ENCODE measurements at places on chromosomes 3 and 15.

GRCh38 chr3:46239952-46240351 is 2.3 kb upstream of the CCR3 start:
- no peak for DNase-seq

GRCh38 chr3:100269410-100270214 is 8.8 kb downstream of the TBC1D23 start:
- DNase-seq, result no peak

DNA sequence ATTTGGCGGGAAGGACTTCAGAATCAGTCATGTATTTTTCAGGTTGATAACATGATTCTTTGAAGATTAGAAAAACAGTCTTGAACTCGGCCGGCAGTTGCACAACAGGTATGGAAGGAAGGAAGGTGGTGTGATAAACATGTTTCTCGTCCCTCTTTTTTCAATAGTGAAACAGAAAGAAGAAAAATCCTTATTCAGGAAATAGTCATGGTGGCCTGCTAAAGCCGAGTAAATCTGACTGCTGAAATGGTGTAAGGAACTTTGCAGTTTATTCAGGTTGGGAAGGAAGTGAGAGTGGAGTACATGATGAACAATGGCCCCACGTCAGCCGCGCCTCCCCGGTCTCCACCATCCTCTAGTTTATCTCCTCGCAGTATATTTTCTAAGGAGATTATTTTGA is 6.7 kb downstream of the RASGRP1 start:
- DNase-seq, result no peak

GRCh38 chr15:88617790-88618189 is 3.4 kb upstream of the AEN start:
- no peak for DNase-seq

GRCh38 chr15:96629511-96629910 is 299.0 kb downstream of the NR2F2 start:
- peak; percentile 8 for DNase-seq

DNA sequence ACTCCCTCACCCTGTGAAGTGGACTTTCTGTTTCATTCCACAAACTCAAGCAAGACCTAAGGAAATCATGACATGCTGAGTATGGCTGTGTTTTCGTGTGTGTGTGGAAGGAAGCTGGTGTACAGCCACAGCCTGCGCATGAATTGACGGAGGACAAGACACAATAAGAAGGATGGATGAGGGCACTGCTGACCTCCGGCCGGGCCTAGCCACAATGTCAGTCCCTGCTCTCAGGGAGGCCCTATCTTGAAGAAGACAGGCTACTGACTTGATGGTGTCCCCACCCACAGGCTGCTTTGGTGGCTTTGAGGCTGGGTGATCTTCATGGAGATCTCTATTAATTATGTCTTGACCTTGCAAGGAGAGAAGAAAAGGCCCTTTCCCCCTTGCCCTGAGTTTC is 39.3 kb upstream of the CDCP1 start:
- DNase-seq, result no peak

GRCh38 chr3:118781839-118782238 is 252.8 kb downstream of the IGSF11 start:
- no peak for DNase-seq

GRCh38 chr15:70690491-70691276 is 72.7 kb downstream of the UACA start:
- DNase-seq, result no peak

DNA sequence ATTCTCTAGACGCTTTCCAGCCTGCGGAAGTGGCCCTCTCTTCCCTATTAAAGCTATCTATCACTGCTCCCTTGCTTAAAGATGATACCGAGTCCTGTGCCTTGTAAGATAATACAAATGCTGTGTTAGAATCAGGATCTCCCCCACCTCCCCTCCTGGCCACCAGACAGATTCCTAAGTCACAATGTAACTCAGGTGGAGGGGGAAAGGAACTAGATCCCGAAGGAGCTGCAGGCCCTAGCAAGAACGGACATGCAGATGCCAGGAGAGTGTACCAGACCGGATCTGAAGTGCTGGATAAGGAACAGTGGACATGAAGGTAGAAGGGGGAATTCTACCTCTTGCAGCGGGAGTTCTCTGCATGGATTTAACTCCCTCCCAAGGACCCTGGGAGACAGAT is 230.7 kb upstream of the LYSMD4 start:
- DNase-seq, result no peak

DNA sequence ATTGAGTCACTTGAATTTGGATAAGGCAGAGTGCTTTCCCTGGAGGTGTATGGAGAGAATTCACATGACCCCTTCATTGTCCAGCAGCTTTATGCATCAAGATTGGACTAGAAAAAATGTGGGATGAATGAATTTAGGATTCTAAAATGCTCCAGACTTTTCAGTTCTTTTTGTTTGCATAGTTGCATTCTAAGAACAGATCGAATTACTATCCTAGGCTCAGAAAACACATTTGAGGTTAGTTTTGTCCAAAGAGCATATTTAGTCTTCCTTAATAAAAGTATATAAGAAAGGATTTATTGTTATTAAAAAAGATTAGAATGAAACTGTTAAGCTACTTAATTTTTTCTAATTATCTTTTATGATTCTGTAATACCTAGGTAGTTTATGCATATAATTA is 127.4 kb downstream of the UBE2E2 start:
- DNase-seq, result no peak

DNA sequence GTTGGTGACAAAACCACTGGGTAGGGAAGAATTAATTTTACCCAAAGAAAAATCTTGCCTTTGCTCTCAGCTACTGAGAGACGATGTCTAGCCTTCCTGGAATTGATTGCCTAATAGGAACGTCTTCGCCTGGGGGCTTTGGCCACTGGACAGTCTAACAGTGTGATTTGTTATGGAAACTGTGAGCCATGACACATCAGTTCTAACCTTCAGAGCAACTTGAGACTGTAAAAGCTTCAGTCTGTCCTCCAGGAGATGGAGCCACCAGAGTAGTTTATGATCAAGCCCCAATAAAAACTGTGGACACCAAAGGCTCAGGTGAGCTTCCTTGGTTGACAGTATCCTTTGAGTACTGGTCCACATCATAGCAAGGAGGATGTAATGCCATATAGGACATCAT is 235.8 kb upstream of the TMCO5A start:
- DNase-seq, result no peak

DNA sequence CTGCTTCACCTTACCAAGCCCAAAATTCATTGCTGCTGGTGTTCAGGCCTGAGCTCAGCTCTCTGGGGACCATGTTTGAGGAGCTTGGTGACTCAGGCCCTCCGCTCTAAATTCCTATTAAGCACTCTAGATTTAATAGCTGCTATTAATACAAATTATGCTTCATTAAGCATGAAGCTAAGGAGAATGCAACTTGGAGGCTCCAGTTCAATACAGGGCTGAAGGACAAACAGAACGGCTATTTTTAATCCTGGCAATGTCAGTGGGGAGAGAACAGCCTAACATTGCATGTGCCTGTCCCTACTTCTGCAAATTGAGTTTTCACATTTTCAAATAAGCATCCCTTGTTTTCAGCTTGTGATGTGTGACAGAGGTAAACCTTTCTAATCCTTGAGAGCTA is 80.1 kb upstream of the TRIM42 start:
- DNase-seq, result no peak

- no peak for DNase-seq
Measured at GRCh38 chr3:49500732-49501609, 30.9 kb downstream of the DAG1 start.

DNA sequence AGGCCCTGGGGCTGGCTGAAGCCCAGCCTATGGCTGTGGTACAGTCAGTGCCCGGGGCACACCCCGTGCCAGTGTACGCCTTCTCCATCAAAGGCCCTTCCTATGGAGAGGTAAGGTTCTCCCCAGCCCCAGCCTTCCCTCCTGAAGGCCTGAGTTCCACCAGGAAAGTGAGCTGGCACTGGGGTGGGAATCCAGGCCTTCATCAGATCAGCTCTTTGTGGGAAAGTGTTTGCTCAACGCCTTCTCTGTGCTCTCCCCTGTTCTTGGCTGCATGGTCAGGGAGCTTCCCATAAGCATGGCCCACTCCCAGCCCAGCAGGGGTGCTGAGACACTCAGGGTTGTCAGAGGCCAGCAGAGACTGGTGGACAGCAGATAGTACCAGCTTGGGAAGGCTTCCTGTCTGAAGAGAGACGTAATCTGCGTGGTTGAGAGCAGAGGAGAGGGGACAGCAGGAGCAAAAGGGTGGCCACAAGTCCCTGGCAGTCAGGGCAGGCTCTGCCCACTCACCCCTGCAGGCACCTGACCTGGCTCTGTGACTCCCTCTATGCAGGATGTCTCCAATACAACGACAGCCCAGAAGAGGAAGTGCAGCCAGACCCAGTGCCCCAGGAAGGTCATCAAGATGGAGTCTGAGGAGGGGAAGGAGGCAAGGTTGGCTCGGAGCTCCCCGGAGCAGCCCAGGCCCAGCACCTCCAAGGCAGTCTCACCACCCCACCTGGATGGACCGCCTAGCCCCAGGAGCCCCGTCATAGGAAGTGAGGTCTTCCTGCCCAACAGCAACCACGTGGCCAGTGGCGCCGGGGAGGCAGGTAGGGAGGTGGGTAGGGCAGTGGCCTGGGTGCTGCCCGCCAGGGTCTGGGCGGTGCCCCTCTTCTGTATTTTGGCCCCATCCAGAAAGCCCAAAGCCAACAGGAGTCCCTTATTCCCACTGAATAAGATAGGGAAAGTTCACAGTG is 38.4 kb downstream of the PML start:
- no peak for DNase-seq

DNA sequence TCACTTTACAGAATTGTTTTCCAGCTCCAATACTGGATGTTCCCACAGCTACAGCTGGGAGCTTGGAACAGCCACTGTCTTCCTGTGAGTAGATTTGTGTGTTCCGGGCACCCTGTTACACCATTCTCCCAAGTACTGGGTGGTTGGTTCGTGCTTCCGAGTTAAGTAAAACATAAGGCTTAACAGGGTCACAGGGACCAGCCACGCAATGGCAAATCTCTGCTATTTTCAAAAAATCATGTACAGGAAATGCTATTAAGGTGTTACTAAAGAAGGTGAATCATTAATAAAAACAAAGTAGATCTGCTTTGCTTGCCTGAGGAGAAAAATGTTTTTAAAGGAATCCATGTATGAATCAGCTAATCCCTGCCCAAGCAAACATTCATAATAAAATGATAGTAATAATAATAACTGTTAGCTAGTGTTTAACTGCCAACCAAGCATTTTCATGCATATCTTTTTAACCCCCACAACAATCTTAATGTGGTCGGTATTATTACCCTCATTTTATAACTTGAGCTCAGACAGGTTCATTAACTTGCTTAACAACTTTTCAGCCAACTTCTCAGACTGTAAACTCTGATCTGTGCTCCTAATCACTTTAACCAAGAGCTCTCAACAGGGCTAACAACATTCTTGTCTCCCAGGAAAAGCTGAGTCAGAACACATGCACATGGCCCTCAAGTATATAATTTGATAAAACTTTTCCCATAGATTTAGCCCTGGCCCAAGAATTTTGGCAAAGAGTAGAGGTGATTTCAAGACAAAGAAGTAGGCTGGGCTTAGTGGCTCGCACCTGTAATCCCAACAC is 2.7 kb upstream of the C2CD4A start:
- DNase-seq, result no peak

DNA sequence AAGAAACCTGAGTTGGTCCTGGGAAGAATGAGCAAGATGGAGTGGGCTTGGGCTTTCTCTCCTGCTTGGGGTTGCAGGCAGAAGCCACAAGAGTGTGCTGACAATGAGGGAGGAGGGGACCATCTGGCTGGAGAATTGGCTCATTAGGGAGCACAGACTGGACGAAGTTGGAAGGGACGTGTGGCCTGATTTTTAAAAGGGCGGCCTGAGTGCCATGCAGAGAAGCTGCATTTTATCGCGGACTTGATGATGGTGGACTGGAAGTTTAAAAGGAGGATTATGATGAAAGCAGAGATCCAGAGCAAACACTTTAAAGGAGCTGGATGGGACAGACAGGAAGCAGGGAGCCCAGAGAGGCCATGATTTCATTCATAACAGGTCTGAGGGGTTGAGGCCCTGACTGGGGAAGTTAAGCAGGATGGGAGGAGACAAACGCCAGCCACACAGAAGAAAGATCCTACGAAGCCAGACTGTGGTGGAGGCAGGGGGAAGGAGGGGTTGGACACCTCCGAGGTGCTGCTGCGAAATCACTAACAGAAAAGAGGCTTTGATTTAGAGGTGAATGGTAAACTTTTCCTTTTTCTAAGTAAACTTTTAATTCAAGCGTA is 23.6 kb downstream of the TLNRD1 start:
- DNase-seq, result no peak

DNA sequence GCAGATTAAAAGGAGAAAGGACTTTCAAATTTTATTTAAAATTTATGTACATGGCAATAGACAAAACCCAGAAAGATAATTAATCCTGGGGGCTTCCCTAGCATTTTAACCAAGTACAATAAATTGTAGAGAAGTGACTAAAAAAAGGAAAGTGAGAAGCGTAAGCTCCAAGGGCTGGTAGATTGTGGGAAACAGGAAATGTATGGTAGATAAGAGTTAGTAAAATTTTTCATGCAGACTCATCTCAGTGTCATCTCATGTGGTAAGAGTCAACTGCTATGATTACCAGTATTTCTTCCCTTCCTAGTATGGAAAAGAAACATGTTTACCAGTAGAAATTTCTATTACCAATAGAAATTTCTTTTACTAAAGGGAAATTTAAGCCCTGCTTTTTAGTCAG is 464.3 kb upstream of the AGTR1 start:
- DNase-seq, result no peak

DNA sequence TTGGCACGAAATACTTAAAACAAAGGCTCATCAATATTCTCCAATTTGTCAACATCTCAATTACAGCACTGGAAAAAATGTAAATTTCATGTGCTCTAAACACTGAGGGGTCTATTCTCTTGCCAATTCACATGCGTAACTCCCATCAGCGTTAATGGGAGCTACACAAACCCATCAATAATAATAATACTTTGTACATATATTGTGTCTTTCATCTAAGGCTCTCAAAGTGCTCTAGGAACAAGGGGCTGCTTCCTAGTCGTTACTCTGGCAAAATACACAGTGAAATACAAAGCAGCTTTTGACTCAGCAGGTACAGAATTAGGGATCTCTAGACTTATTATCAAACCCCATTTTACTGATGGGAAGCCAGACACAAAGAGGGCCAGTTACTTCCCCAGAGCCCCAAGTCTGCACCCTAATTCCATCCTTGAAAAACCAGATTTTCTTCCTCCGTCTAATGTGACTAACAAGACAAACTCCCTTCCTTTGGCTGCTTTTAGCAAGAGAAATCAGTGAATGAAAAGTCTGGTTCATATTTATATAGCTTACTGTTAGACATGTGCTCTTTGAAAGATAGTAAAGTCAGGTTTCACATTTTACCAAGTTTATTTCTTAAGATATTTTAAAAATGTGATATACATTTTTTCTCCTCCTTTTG is 20.0 kb downstream of the MEIS2 start:
- no peak for DNase-seq
